NK-92 treated with Interleukin-12 subunit alpha and Interleukin-12 subunit beta, amount 100 ng/mL, for 24 hours (cell line): ENCODE measurements at places on chromosomes 3 and 15.

DNA sequence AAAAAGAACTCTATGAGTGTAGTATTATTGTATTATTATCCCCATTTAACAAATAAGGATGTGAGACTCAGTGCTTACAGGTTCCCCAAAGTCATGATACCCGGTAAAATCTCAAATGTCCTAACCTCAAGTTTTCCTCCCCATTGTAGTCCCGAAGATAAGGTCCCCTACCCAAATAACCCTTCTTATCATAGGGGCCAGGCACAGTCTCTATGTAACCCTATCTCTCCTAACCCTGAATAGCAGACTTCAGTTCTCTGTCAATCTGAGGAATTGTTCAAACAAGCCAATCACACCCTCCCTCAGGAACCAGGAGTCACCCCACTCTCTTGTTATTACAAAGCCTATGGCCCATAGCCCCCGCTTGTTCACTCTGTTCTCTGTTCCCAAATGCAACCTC lies 10.5 kb upstream of the SUSD5 start:
- DNase-seq = no peak

DNA sequence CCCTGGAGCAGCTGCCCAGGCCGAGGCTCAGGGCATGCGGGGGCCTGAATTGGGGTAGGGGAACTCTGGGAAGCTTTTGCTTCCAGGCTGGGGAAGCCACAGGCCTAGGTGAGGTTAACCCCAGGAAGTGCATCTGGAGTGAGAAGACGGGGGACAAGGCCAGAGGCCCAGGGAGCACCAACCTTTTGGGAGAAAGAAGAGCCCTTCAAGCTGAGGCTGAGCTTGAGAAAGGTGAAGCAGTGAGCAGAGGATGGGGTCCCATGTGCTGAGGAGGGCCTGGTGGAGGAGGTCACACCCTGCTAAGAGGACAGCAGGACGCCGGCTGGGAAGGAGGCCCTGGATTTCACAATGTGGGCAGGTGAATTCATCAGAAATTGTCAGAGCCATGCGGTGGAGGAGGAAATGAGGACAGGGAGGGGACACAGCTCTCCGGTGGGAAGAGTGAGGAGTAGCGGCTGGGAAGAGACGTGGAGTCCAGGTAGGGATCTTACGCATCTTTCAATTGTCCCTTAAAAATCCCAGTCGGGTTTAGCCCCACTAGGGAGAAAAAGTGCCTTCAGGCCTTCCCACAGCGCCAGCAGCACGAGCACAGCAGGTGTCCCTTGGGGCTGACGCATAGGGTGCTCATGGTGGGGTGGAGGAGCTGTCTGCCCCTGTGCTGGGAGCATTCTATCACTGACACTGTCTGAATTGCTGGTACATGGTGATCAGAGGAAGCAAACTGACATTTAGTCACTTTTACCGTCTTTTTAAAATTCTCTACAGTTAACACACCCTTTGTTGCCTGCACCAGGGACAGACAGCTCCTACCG lies 50.9 kb downstream of the HCN4 start:
- DNase-seq = no peak

DNA sequence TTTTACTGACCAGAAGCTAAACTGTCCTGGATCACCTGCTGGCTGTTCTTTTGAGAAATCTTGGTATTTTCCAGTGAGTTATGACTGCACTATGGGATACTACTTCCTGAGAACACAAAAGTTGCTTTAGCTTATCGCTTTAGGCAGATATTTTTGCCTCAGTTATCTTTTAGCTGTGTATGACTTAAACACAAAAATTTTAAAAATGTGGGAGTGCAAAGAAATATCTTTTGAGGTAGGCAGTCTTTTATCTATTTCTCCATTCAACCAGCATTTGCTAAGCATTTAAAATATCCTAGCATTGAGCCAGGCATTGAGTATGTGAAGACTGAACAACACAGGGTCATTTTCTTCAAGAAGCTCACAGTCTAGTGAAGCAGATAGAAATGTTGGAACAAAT lies 981.9 kb downstream of the FHIT start:
- no peak for DNase-seq

DNA sequence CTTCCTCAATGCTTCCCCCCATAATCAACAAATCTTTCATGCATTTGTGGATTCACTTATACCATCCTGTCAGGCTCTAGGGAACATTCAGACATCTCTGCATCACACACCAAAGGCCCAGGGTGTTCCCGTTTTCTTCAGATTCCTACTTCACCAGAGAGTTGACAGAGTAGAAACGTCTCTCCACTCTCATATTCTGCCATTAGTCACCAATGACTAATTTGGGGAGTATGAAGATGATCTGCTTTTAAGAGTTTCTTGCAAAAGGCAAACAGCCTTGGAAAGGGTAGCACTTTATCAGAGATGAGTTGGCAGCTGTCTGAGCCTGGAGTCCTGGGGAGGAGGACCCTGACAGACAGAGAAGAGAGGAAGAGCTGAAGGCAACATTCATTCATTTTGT lies 55.8 kb upstream of the DGKG start:
- no peak for DNase-seq

- peak; percentile 45 for DNase-seq
Observed at GRCh38 chr3:32460031-32460749, 42.5 kb downstream of the CMTM6 start.

DNA sequence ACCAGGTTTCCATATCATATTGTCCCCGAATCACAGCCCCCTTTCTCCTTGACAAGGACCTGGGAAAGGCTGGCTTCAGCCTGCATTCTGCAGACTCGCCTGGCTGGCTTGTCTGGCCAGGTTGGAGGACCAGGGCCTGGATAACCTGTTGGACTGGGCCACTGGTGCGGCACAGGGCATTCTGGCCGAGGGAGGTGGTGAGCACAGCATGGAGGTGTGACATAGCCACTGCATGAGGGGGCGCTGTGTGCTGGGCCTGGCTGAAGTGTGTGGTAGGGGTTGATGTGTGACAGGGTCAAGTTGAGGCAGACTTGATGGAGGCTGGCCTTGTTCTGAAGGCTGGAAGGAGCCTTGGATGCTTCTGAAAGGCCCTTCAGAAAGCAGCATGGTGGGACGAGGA lies 2.9 kb downstream of the ESYT3 start:
- no peak for DNase-seq

- DNase-seq = no peak
Observed at GRCh38 chr3:159029306-159030026, 227.6 kb downstream of the MFSD1 start.

- no peak for DNase-seq
Observed at GRCh38 chr3:43736558-43737440, 46.1 kb downstream of the ABHD5 start.
